Hematopoietic multipotent progenitor cell treated with erythropoietin and hydrocortisone succinate and interleukin-3 and kit ligand, for 17 days (in vitro differentiated cells): ENCODE measurements at places on chromosomes 7 and 10.

DNA sequence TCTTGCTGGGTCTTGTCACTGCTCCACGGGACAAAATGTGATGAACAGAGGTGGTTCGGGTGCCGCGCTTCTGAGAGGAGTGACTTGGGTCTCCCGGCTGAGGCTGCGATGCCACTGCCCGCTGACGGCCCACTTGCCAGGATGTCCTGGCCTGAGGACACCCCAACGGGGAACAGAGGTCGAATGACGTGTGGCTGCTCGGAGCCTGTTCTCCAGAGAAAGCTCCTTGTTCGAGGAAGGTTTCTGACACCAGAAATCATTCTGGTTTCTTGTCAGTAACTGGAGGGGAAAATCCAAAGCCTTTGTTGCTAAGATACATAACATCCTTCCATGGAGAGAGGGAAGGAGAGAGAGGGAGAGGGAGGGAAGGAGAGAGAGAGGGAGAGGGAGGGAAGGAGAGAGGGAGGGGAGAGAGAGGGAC lies 236.4 kb downstream of the WDR37 start:
- no peak for DNase-seq

- no peak for DNase-seq
Observed at GRCh38 chr7:30795161-30795948, 24.1 kb downstream of the MINDY4 start.

DNA sequence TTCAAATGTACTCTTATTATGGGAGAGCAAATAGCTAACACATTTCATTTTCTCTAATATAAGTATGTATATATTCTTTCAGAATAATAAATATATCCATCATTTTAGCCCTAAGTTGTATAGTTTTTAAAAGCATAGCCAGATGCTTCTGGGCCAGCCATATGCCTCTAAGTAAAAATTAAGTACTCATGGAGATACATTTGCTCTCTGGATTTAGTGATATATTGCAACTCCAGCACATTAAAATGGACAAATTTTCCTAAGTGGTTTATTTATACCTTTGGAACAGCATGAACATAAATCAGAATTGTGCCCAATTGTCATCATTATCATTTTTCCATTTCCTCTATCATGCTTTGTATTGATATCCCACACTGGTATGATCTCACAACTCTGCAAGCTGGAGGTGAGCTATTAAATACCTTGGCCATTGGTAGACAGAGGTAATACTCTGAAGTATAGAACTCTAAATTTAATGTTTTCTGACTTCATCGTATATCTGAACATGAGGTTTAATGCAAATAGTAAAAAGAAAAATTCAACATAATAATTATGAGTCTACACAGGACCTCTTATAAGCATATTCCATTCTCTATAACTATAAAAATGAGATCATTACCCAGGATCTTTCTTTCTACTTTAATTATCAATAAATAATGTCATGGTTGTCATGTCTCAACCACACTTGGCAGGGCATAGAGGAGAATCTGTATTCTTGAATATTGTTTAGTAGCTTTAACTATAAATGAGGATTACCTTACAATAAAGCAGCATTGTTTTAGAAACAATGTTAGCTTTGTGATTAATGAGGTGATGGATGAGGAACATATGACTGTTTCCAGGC lies 90.8 kb downstream of the AGMO start:
- no peak for DNase-seq

GRCh38 chr7:49823566-49823965 lies 50.1 kb downstream of the VWC2 start:
- no peak for DNase-seq

GRCh38 chr10:130495116-130495862 lies 359.1 kb downstream of the GLRX3 start:
- no peak for DNase-seq

GRCh38 chr7:46537191-46537905 lies 616.3 kb upstream of the IGFBP3 start:
- no peak for DNase-seq

DNA sequence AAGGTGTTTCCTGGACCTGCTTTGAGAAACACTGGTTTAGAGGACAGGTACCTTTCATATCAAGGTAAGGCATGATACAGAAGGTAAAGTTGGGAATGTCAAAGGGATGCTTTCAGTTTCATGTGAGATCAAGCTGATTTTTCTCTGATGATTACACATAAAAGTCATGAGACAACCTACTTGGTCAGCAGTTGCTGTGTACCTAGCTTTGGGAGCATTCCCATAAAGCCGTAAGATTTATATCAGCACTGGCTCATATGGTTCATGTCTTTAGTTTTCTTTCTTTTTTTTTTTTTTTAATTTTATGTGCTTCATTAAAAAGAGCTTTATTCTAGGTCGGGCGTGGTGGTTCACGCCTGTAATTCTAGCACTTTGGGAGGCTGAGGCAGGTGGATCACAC lies 265.3 kb upstream of the LRGUK start:
- no peak for DNase-seq

GRCh38 chr10:43110338-43111071 lies 27.7 kb upstream of the CSGALNACT2 start:
- DNase-seq = no peak

DNA sequence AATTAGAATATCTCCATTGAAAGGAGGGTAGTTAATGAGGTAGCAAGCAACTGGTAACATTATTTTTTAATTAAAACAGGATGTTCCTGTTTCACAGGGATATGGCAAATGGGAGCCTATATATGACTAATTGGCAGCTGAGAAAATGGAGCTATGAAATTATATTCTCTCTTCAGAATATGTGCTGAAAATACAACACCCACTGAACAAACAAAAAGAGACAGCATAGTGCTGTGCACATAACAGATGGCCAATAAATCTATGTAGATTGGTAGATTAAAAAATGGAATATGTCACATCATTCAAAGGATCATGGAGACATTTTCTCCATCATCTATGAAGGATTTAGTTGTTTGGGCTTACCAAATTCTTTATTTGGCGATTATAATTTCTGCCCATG lies 362.0 kb downstream of the GPR37 start:
- DNase-seq = no peak

- DNase-seq = no peak
Observed at GRCh38 chr10:89466599-89467035, 52.2 kb downstream of the IFIT5 start.

DNA sequence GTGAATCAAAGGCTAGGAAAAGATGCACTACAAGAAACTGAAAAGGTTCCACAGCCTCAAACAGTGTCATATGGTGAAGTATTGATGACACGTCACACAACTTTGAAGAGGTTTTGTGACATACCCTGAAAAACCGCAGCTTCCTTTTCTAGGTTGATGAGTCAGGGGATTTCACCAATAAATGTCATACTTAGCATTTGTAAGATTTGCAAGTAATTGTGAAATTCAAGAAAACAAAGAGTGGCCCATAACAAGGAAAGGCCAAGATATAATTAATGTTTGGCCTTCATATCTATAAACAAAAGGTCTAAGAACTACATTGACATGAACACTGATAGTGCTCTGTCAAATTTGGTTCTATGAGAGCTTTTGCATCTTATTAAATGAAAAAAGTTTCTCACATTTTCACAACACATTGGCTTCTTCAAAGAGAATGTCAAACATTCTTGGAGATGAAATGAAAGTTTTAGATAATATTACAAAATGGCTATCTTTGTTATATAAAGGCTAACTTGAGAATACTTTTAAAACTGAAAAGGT lies 62.0 kb upstream of the NAMPT start:
- no peak for DNase-seq

DNA sequence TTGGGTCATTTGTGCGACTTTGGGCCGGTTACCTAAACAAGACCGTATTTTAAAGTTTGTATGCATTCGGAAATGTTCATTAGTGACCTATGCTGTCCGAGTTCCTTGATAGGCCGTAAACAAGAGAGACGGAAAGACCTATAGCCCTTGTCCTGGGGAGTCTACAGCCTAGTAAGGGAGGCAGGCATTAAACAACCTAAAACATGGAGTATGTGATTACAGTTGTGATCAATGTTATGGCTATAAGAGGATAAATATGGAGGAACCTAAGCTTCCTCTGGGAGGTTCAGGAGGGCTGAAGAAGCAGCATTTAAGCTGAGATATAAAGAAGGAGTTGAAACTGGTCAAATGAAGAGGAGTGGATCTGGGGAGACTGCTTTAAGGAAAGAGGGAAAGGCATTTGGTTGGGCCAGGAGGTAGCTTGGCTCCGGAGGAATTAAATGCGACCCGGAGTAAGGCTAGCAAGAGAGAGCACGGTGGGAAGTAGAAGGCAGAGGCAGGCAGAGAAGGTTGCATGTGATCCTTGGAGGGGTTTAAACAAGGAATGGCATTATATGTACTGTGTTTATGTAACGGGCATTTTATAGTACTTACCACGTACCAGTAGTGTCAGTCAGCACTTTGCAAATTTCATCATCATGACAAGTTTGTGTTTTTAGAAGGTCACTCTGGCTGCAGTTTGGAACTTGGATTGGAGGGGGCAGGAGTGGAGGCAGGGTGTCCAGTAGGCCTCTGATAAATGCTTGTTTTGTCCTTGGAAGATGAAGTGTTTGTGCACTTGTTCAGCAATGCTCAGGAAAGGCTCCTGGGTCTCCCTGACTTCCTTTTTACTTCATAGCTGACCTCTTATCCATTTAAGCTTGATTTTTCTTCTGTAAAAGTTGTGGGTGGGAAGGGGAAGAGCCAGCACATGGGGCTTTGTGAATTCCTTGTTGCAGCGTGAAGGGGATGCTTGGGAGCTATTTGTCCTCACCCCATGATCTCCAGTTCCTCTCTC lies 1.0 kb upstream of the AVPI1 start:
- no peak for DNase-seq

DNA sequence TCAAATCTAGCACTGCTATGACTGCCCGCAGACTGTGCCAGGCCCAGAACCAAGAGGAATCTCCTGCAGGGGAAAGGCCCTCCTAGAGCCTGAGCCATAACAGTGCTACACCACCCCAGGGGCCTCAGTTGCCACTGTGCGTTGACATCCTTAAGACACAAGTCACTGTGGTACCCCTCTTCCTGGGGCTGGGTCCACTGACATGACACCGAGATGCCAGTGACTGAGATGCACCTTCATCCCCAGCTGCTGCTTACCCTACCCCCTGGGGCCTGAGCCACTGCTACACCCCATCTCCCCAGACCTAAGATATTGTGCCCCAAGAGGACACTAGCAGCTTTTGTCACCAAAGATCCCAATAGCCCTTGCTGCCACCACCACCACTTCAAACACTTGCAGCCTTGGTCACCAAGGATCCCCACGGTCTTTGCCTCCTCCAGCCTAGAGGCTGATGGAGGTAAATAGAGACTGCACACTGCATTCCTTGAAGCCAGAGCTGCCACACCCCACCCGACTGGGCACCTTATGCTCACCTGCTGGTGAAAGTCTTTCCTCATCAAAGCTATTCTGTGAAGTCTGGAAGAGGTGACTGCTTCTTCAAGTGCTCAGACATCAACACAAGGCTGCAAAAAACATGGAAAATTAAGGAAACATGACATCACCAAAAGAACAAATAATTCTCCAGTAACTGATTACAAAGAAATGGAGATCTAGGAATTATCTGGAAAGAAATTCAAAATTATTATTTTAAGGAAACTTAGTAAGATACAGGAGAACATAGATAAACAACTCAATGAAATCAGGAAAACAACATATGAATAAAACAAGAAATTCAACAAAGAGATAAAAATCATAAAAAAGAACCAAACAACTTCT lies 40.4 kb upstream of the SHH start:
- DNase-seq = no peak

DNA sequence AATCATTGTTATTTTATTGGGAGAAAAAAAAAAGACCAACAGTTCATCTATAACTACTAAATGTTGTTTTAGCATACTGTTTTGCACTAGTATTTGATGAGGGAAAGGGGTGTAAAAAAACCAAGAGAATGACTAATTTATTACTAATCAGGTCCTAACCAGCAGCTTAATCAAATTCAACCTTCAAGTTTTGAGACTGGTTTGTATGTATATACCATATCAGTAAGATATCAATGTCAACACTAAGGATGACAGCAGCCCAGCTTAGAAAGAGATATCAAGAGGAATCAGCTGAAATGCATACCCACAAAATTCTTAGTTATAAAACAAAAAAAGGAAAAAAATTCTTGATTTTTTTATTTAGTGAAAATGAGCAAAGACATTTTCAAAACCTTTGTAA lies 122.6 kb downstream of the KMT2C start:
- DNase-seq = peak; percentile 21

DNA sequence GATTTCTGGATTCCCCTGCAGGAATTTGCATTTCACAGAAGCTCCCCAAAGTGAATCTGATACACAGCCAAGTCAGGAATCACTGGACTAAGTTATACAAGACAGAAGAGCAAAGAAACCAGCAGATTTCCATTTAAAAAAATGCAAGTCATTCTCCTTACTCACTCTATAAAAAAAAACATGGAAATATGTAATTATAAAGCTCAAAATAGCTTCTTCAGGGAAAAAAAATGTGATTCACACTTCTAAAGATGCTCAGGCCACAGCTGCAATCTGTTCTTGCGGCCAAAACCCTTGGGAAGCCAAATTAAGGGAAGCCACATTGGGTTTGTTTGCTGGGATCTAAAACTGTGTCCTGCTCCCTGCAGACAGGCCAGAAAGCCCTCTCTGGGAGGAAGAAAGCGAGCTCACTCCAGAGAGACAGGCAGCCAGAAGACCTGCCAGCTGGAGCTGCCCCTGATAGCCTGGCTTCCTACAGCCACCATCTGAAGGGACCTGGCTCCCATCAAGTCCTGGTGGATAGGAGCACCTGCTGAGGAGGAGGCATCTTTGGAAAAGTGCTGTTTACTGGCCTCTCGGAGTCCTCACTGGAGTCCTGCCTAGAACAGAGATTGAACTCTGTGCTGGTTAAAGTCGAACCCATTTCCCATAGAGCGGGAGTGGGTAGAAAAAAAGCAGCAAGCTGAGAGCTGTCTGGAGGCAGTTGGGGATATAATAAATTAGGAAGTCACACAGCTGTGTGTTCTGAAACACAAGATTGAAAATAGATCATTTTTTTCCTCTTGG lies 359.2 kb upstream of the AOAH start:
- no peak for DNase-seq

GRCh38 chr7:69808391-69808790 lies 210.1 kb downstream of the AUTS2 start:
- DNase-seq = no peak

DNA sequence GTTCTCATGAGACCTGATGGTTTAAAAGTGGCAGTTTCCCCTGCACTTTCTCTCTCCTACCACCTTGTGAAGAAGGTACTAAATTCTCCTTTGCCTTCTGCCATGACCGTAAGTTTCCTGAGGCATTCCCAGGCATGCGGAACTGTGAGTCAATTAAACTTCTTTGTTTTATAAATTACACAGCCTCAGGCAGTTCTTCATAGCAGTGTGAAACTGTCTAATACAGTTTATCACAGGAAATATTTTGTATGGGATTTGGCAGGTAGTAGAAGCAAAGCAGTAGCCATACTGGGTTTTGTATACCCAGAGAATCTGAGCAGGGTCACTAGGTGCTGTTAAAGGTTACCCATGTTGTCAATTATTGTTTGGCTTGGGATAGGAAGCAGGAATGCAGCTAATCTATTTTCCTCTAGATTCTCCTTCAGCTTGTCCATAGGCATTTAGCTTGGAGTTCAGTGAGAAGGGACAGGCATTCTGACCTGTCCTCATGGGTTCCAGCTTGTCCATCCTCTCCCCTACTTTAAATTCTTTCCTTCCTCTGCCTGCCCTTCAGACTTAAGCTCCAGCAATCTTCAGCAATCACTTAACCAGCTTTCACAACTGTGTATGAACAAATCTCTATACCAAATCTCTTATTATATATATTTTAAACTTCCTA lies 186.7 kb downstream of the PCLO start:
- DNase-seq = no peak

GRCh38 chr7:78769481-78770101 lies 683.9 kb downstream of the MAGI2 start:
- no peak for DNase-seq

GRCh38 chr10:61785473-61786105 lies 115.9 kb upstream of the ARID5B start:
- DNase-seq = no peak

- no peak for DNase-seq
Observed at GRCh38 chr7:17477182-17477581, 178.7 kb downstream of the AHR start.
